Omental fat pad (tissue), 4 donors: ENCODE measurements at places on chromosomes 4 and X. TPM values are rescaled to one million over a fixed set of nuclear protein-coding genes. Genes with fewer than 3 reads are reported as not detected.
A peak's percentile ranks its signal among the peaks of the same experiment; 100 is the strongest.

DNA sequence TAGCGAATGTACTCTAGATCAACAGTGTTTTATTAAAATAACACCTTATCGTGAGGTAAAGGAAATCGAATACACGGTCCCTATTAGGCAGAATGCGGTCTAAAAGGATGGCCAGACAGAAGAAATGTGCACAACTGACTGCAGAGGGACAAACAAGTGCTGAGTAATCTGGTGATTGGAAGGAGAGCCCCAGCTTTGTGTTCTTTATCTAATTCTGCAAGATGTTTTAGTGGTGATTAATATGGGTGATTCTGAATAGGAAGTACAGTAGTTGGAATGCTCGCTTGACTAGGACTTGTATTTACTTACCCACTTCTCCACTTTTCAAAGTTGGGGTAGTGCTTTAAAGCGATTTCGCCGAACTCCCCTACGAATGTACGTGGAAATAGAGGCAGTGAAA, 1.2 kb downstream of the WDR44 start:
- DNase-seq, result no peak

- DNase-seq, result no peak
Observed at GRCh38 chr4:142762280-142762679, 83.8 kb downstream of the INPP4B start.

- no peak for DNase-seq
Observed at GRCh38 chr4:36385951-36386571, 104.6 kb downstream of the DTHD1 start.

GRCh38 chr4:56215141-56215783, 172.0 kb downstream of the AASDH start:
- DNase-seq, result no peak

GRCh38 chrX:112846782-112847181, 6.2 kb upstream of the AMOT start:
- no peak for DNase-seq

GRCh38 chrX:45849261-45849862, 648.7 kb upstream of the DIPK2B start:
- DNase-seq, result no peak

- DNase-seq, result no peak
Observed at GRCh38 chr4:121228848-121229247, 64.7 kb upstream of the TNIP3 start.

DNA sequence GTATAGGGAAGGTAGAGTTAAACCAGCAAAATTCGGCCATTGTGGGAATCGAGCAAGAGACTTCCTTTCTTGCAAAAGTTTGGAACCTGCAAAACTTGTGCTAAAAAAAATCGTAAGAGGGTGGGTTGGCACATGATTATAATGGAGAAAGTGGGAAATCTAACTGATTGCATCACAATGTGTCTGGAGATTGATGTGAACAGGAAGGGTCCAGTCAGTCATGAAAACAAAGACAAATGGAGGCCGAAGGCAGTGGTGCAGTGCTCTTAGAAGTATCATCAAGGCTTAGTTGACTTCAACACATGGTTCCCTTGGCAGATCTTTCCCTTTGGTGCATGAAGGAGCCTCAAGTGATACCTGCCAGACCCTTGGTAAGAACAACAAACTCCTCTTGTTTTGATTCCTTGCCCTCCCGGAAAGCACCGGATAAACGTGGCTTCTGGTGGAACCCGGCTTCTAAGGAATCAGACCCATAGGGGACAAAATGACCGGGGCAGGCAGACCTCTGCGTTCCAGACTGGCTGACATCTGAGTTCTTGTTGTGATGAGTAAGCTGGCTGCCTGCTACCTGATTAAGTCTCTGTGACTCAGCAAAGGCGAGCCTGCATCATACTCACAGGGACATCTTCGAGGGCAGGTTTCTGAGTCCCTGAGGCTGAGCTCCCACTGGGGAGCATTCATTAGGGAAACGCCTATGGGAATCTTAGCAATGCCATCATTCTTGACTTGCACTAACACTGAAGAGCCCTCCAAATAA, 87.7 kb upstream of the MAP3K15 start:
- no peak for DNase-seq

DNA sequence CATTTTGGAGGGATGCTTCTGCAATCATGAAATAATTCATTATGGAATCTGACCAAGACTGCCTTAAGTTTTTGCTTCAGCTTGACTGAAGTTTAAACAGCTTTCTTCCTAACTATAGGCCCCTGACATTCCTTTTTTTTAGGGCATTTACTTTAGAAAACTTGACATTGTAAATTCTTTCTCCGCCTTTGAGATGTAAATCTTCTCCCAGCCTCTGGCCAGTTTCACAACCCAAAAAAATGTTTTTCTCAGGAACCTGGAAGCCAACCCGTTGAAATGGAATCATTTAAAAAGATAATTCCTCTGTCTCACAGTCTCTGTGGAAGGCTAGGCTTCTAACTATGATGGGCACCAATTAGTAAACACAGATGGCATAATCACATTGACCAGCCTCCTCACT, 710.4 kb upstream of the PABPC4L start:
- DNase-seq, result no peak

GRCh38 chr4:61408861-61409260, 208.7 kb downstream of the ADGRL3 start:
- no peak for DNase-seq

DNA sequence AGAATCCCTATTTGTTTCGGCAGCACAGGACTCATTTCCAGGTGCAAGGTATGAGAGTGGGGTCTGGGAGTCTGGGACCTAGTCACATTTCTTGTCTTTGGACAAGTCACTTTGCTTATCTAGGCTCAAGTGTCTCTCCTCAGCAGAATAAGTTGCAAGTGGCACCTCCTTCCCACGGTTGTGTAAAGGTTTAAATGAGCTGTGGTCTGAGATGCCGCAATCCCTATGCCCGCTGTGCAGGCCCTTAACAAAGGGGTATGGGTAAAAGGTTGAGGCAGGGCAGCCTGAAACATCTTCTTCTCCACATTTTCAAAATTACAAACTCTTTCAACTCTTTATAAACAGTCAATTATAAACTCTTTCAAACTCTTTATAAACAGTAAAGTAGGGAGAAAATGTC, 93.7 kb downstream of the RTL5 start:
- DNase-seq, result no peak

DNA sequence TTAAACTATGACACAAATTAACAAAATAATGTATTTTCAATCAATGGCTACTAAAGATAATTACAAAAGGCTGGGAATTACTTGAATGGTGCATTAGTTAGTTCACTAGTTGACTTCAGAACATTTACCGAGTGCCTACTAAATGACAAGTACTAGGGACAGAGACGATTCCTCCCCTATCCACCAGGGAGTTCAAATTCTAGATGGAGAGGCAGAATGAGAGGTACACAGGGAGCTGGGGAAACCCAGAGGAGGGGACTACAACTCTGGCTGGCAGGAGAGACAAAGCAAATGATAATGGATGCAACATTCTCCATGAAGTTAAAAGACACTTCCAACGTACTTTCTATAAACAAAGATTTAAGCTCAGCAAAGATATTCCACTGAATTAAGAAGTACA, 43.1 kb upstream of the MCF2 start:
- DNase-seq, result no peak

- DNase-seq, result no peak
Observed at GRCh38 chr4:104896660-104897645, 249.7 kb upstream of the TET2 start.

- no peak for DNase-seq
Observed at GRCh38 chrX:17032351-17032750, 85.9 kb downstream of the REPS2 start.

GRCh38 chr4:47791965-47792364, 45.9 kb downstream of the CORIN start:
- DNase-seq, result no peak

DNA sequence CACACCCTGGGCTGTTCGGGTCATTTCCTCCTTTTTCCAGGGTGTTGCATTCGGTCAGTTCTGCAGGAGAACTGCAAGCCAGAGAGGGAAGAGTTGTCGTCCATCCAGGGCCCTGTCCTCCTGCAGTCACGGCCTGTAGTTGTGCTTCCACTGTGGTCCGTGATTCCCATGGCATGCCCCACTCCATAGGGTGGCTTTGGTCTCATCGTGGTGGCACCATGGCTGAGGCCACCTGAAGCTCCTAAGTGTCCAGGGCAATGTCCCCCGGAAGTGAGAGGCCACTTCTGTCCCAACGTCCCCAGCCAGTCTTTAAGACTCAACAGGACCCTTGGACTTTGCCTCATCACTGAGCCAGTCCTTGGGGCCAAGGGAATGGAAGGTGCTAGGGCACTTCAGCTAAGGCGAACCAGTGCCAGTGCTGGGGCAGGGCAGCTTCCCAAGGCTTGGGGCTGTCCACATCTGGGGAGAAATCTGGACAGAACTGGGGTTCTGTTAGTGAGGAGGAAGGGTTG, 83.7 kb downstream of the HTRA3 start:
- no peak for DNase-seq

DNA sequence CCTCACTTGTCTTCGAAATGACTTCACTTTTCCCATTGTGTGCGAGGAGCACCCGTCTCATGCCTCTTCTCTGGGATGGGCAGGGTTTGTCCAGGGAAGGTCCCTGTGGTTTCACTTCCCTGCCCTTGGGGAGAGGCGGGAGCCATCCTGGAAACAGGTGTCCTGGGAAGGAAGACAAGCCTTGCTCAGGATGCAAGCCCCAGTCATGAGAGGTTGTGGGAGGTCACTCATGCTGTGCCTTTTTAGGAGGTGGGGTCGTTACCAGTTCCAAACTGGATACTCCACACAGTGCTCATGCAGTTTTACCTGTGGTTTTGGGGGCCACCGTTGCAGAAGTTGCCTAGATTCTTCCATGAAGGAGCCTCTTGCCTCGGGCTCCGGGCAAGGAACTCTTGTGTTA, 3.8 kb downstream of the RGS12 start:
- peak; percentile 16 for DNase-seq

- DNase-seq, result no peak
Observed at GRCh38 chrX:137198040-137198439, 164.2 kb upstream of the GPR101 start.

GRCh38 chrX:105610411-105610810, 211.9 kb upstream of the NRK start:
- no peak for DNase-seq

DNA sequence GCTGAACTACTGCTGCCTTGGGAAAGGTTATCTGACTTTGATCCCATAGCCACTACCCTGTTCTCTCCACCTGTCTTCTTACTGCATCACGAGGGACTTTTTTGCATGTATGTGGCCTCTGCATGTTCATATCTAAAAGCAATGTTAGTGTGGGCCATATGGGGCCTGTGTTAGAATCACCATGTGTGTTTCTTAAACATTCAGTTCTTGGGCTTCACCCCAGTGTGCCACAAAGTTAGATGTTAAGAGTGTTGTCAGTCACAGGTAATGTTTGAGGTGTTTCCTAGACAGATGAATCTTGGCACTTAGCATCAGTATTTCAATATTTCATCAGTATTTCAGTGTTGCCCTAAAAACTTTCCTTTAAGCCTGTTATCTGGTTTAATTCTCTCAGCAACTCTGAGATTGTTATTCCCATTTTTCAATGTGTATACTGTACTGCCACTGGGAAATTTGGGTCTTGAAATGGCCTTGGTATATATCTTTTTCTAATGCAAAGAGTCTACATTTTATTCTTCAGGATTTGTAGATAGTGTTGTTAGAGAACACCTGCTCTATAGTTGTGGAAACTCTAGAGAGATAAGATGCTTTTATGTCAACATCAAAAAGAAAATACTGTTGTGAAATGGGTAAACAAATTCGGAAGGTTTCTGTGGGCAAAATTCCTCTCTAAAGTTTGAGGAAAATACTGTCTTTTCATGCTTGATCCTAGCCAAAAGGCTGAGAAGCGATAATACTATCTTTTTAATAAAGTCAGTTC, 259.7 kb downstream of the BMPR1B start:
- DNase-seq, result no peak

The CLCN4 gene
- total RNA-seq, result 2.5 TPM

The ADH7 gene
- not detected for total RNA-seq

The ACE2 gene
- total RNA-seq, result 22.1 TPM

The BTC gene
- 2.6 TPM for total RNA-seq

The RBPJ gene
- 129 TPM for total RNA-seq

The UCHL1 gene
- total RNA-seq, result 205 TPM

The PFKFB1 gene
- total RNA-seq, result 23.8 TPM

The TMEM131L gene
- 22.9 TPM for total RNA-seq
